ENCODE measurements at places on chromosomes 13 and 19. TPM values are rescaled to one million over a fixed set of nuclear protein-coding genes. Genes with fewer than 3 reads are reported as not detected.

Gene KLK2
- total RNA-seq, result 0.41 TPM

Gene GPR183
- 4.6 TPM for total RNA-seq

Gene ADPRHL1
- total RNA-seq, result not detected

Gene CEACAM21
- total RNA-seq, result not detected

Gene FUT2
- not detected for total RNA-seq

Gene ZNF285
- total RNA-seq, result 4.8 TPM

Gene PRR36
- total RNA-seq, result not detected

Gene CARS2
- total RNA-seq, result 27.4 TPM

Gene BICRA
- 2.0 TPM for total RNA-seq

Gene CNFN
- not detected for total RNA-seq

Gene ZNF626
- total RNA-seq, result 10.3 TPM

Gene ATF5
- not detected for total RNA-seq

Gene ZBTB32
- total RNA-seq, result not detected

Gene ZNF560
- total RNA-seq, result not detected

Gene KCTD4
- total RNA-seq, result not detected
